ENCODE measurements at places on chromosomes 2 and 18. TPM values are rescaled to one million over a fixed set of nuclear protein-coding genes. Genes with fewer than 3 reads are reported as not detected.

PKDCC gene
- total RNA-seq, result not detected

RAB17 gene
- not detected for total RNA-seq

ABCG8 gene
- 0.05 TPM for total RNA-seq

STRADB gene
- total RNA-seq, result 15.9 TPM

GCG gene
- total RNA-seq, result not detected

Measured in activated T-cell treated with anti-CD3 and anti-CD28 coated beads, Interleukin-2, amount 50 U/mL, for 4 hours (primary cell).